ENCODE measurements at places on chromosomes 12 and 14.

DNA sequence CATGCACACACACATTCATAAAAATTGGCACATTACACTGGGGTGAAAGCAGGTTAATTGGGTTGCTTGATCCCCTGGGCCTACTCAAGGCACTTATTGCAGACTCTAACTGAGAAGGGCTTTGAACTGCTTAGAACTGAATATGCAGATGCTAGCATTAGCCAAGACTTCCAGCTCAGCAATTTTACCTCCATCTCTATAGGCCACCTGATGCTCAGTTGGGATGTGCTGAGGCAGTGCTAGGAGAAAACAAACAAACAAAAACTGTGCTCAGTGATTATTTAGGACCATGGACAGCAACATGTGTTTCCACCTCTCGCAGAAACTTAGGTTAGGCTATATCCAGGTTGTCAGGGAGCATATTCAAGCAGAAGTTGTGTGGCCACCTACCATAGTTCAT lies 124.8 kb upstream of the WSCD2 start:
- DNase-seq = peak; percentile 65

- DNase-seq = peak; percentile 79
Observed at GRCh38 chr14:69643430-69644200, 32.2 kb downstream of the SUSD6 start.

DNA sequence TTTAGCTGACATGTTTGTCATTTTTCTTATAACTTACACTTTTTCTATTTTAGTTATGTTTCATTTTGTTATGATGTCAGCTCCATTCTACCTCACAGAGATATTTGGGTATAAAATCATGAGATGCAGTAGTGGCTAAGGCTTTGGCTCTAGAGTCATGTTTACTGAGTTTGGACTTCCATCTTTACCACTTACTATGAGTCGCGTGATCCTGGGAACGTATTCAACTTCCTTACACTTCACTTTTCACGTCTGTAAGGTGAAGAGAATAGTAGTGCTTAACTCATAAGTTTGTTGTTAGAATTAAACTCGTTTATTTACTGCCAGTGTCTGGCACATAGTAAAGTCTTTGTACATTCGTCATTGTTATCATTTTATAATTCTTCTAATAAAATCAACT lies 126.3 kb downstream of the ERC1 start:
- no peak for DNase-seq

GRCh38 chr12:76927170-76927784 lies 48.5 kb upstream of the CSRP2 start:
- DNase-seq = peak; percentile 22

DNA sequence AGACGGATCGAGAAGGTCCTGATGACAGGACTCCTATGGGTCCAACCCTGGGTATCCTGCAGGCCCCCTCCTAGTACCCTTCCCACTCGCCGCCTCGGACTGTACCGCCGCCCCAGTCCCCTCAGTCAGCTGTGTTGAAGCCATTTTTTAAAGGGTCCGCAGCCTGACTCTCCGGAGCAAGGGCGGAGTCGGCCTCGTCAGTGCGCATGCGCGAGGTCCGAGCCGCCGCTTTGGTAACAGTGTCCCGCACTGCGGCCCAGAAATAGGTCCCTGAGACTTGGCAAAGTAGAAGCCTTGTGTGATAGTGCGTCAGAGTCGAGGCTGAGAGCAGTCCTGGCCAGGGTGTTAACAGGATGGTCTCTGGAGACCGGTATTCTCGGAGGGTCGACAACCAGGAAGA lies 769.0 kb upstream of the ALG10B start:
- DNase-seq = no peak

DNA sequence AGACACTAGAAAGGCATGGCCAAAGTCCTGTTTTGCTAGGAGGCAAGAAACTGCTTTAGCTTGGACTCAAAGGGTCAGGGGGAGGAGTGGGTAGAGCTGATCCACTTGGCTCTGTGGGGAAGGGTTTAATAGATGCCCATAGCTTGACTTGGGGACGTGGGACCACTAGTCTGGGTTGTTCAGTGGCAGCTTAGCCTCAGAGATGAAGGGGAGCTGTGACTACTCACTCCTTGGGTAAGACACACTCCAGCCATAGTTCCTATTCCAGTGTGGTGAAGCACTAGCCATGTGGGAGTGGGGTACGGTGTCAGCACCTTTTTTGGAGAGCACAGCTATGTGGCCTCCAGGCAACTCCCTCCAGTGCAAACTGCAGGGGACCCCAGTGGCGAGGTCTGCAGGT lies 257.3 kb downstream of the TMEM121 start:
- no peak for DNase-seq

- DNase-seq = no peak
Observed at GRCh38 chr12:116667752-116668151, 70.1 kb downstream of the SPRING1 start.

GRCh38 chr12:2732290-2732689 lies 62.5 kb upstream of the FKBP4 start:
- DNase-seq = no peak

GRCh38 chr12:1915082-1915968 lies 3.1 kb downstream of the CACNA2D4 start:
- DNase-seq = no peak

DNA sequence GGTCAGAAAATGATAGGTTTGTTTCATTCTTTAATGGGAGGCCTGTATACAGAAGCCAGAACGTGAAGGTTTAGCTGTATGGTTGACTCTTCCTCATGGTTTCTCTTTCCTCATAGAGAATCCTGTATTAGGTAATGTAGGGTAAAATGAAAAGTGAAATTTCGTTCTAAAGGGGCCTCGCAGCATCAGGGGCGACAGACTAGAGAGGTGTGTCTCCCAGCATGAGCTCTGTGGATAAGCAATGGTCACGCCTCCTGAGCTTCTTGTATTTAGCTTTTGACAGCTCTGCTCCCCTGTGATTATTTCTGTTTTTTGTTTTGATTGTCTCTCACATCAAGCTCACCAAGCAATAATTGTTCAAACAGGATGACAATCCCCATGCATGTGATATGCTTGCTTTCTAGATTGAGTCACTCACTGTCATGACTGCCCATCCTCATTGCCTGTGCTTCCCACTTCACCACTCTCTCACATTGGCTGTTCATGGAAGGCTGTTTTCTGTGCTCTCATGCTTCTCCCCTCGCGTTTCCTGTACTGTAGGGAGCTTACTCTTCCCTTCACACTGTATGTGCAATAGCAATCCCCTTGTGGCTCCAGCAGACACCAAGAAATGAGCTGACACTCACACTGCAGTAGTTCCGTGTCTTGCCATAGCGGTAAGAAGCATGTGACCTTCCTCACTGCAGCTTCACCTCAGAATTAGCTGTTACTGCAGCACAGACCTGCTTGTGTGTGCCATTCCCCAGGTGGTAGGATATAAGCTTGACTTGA lies 44.0 kb downstream of the RAD52 start:
- no peak for DNase-seq

DNA sequence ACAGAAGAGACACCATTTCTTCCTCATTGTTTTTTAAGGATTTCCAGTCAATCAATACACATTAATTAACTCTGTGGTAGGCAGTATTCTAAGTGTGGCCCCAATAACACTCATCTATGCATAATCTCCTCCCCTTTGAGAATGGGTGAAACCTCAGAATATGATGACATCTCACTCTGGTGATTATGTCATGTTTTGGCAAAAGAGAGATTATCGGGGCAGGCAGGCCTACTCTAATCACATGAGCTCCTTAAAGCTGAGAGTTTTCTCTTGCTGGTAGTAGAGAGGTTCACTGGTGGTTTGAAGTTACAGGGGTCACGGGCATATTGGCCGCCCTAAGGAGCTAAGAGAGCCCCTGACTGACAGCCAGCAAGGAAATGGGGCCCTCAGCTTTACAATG lies 7.1 kb upstream of the LGMN start:
- no peak for DNase-seq

DNA sequence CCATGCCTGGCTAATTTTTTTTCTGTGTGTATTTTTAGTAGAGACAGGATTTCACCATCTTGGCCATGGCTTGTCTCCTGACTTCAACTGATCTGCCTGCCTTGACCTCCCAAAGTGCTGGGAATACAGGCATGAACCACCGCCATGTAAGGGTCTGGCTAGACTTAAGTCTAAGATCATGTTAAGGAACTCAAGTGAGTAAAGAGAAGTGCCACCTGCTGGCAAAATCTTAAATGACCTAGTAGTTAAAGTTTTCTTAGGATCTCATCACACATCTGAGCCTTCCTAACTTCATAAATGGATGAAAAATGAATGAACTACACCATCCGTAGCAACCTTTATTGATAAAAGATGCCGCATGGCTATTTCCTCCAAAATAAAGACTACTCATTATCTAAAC lies 1.7 kb upstream of the C12orf56 start:
- DNase-seq = peak; percentile 80

DNA sequence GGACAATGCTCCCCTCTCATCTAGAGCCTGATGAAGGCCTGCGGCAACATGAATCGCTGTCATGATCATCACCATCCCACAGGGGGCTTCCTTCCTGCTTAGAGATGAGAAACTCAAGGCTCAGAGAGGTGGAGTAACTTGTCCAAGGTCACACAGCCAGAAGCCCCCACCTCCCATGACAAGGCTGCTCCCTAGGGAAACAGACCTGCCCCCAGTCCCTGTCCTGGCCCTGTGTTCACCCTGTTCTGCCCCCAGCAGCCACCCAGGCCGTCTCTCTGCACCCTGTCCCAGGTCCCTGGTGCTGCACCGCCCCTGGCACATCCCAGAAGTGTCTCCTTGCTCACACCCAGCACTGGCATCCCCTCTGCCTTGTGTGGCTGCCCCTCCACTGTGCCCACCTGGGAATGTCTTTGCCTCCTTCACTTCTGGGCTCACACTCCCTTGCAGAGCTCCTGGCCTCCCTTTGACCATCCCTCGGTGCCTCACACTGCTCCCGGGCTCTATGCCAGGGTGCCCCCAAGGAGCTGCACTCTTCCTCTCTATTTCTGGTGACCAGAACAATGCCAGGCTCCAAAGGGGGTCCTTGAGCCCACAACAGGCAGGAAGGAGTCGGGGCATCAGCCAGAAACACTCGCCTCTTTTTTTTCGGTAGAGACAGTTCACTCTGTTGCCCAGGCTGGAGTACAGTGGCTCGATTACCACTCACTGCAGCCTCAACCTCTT lies 70.5 kb downstream of the BCL11B start:
- DNase-seq = no peak

DNA sequence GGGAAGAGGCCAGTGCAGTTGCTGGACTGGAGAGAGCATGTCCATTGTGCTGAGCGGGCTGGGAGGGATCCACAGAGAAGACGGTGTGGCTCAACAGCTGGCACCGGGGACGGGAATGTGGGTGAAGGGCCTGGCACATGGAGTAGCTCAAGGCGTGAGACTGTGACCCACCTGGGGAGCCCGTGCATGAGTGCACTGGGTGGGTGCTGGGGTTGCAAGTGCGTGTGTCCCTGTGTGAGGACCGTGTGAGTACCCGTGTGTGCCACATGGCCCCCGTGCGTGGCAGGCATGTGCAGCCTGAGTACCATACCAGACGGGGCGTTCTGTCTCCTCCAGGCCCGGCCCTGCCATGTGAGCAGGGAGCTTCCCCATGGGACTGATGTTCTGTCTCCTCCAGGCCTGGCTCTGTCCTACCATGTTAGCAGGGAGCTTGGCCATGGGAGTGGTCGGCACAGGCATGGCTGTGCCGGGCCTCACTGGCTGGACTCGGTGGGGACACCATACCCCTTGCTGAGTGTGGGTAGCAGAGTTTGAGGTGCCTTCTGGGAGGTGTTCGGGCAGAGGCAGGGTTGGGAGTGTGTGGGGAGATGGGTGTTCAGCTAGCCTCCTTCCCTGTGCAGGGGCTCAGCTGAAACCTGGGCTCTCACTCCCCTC lies 234.4 kb downstream of the TMEM121 start:
- DNase-seq = no peak

DNA sequence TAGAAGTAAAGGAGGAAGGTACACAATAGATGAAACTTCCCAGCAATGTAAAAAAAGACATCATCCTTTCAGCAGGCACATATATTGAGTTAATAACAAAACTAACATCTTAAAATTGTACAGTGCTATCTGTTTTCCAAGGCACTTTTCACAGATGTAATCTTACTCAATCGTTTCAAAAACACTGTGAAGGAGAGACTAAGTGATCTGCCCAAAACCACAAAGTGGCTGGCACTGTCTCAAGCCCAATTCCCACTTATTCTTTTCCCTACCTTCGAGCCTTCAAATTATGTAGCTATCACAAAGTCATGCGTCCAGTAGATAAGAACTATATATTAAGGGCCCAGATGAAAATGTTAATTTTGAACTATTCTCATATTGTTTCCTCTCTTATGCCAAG lies 193.6 kb upstream of the RASSF8 start:
- no peak for DNase-seq

Data from T47D (cell line).